ENCODE measurements at places on chromosomes 11 and 22. TPM values are rescaled to one million over a fixed set of nuclear protein-coding genes. Genes with fewer than 3 reads are reported as not detected.
A peak's percentile ranks its signal among the peaks of the same experiment; 100 is the strongest.

DNA sequence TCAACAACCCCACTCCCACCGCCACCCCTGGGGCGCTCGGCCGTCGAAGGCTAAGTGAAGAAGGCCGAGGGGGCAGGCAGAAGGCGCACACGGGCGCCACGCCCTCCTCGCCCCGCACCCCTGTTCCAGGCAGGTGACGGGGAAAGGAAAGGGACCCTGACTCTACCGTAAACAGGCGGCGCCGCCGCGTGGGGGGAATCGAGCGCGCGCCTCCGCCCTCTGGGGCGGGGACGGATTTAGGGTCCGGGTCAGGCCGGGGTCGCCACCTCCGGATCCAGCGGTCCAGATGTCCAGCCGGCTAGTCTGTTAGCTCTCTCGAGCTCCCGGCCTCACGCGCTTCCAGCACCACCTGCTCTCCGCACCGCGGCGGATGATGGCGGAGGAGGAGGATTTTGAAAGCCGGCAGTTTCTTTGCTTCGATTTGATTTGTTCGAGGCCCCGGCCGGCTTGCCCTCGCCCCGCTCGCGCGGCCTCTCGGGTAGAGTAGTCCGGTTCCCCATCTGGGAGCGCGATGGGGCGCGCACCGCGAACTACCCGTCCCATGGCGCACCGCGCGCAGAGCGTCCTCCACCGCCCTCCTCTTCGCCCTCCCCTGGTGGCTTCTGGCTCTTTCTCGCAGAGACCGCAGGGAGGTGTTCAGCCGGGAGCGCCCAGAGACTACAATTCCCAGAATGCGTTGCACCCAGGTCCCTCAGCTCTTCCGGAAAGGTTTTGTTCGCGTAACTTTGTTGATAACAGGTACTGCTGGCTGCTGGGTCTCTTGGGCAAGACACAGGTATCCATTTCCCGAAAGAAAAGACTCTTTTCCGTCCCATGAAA lies at the start of gene RANGAP1:
Gene RANGAP1, minus strand, starts transcription at position 368 of the 819 bp plus-strand sequence. CDS start 5,143 bp downstream, outside the sequence.
- peak; percentile 90 for DNase-seq

DNA sequence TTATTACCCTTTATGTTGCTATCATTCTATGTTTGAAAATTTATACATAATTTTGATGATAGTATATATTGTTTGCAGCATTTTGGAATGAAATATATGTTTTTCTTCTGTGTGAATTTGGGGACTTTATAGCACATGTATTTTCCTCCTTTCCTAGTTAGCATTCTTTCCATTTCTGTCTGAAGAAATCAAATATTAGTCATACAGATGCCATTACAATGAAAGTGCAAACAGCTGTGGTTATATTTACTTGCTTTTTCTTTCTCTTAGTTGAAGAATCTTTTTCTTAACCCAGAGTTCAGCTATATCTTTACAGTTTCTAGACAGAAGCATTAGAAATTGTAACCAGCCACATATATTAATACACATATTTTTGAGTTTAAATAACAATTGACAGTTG lies 753.1 kb upstream of the ARHGAP42 start:
- no peak for DNase-seq

GRCh38 chr11:120134106-120134930 lies 3.6 kb downstream of the TRIM29 start:
- no peak for DNase-seq

GRCh38 chr11:123561431-123561800 lies 93.0 kb downstream of the SCN3B start:
- DNase-seq = no peak

- DNase-seq = no peak
These were observed 55.3 kb upstream of the TEAD1 start for GRCh38 chr11:12618743-12619540.

DNA sequence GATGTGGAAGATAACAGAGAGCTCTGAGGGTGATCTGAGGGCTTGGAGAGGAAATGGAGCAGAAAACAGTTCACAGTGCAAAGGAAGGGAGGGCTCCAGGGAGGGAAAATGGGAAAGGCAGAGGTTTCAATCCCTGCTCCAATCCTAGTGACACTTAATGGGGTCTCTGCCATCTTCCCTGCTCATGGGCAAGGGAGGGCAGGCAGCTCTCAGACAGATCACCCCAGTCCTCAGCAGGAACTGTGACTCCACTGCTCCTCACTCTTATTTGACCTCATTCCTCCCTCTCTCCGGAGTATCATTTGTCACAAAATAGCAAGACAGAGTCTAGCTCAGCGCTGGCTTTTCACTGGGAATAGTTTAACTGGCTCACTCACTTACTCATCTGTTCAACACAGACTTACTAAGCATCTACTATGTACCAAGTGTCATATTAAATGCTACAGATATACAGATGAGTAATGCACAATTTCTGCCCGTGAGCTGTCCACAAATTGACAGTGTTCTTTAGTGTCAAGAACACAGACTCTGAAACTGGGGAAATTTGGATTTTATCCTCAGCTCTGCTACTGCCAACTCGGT lies 817.4 kb downstream of the OPCML start:
- no peak for DNase-seq

The CNIH2 gene
- total RNA-seq = not detected

The IL17REL gene
- total RNA-seq = not detected

DNA sequence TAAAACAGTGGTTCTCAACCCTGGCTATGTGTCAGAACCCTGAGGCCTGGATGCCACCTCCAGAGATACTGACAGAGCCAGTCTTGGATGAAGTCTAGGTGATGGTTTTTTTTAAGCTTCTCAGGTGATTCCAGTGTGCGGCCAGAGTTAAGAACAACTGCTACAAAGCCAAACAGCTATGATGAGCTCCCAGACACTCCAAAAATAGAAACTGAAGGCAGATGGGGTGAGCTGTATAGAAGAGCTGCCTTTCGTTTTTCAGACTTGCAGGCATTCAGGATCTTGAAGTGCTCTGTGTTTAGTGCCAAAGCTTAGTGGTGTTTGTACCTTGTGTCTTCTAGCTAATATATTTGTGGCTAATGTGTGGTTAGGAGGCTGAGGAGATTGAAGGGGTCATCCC lies 14.2 kb downstream of the SCUBE2 start:
- DNase-seq = no peak

The P4HA3 gene
- 20.2 TPM for total RNA-seq

The L3MBTL2 gene
- 23.2 TPM for total RNA-seq

DNA sequence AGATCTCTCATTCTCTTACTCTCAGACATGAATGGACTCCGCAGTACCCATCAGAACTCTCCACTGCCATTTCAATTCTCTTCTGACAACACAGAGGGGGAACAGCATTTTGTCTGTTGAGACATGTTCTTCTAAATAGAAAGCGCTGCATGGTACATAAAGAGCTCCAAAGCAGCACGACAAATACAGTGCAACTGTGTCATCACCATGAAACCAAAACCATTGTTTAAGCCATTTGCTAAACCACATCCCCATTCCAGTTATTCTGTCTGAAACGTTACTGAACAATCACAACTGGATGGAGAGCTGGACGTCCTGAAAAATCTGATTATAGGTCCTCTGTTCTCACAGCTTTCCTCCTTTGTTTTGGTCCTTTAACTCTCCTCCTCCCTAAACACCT lies 17.9 kb upstream of the TENM4 start:
- no peak for DNase-seq

- no peak for DNase-seq
These were observed 6.7 kb downstream of the CHRM1 start for GRCh38 chr11:62914416-62914815.

- no peak for DNase-seq
These were observed 85.8 kb downstream of the TRMU start for GRCh38 chr22:46421267-46421666.

The FGF19 gene
- total RNA-seq = not detected

The FXYD2 gene
- total RNA-seq = 89.7 TPM

The PTGDR2 gene
- not detected for total RNA-seq

- DNase-seq = no peak
These were observed 28.1 kb downstream of the ALKBH3 start for GRCh38 chr11:43908683-43909082.

- DNase-seq = no peak
These were observed 8.5 kb upstream of the DENND5A start for GRCh38 chr11:9273376-9274336.

The CCDC89 gene
- 0.63 TPM for total RNA-seq

- no peak for DNase-seq
These were observed 431.4 kb upstream of the CCDC90B start for GRCh38 chr11:83717537-83717936.

DNA sequence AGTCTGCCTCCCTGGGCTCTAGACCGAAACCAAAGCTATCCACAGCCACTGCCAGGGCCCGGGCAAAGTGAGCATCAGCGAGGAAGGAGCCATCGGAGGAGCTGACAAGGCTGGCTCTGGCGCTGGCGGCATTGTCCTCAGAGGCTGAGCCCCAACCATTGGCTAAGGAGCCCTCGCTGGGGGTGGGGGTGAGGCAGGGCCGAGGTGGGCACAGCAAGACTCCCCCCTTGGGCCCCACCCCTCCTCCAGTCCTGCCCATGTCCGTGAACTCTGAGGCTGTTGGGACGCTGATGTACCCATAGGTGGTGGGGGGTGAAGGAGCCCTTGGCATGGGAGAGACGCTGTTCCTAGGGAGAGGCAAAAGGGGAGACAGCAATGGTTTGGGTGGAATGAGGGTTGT lies 11.2 kb downstream of the ROBO4 start:
- DNase-seq = no peak

DNA sequence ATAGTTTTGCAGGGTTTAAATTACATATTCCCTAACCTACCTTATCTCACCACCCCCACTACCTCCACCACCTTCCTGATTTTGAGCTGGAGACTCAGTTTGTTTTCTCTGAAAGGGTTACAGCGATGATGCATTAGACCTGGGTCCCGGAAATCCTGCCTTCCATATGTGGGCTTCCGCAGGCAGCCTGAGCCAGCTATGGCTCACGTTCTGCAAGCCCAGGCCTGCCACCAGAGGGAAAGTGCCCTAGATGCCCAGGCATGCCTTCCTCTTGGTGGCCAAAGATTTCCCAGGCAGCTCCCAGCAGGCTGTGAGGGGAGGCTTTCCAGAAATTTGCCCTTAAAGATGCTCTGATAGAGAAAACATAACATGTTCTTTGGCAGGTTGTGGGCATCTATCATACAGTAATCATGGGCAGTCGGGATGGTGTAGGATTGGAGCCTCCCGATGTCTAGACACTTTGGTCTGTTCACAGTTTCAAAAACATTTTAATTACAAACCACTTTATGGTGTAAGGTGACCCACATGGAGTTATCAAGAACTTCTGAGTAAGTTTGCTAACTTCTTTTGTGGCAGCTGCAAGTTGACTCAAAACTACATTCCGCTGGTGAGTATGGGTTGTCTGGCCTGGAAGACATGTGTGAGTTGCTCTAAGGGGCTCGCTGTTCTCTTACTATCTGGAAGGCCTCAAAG lies 79.3 kb downstream of the MICAL2 start:
- no peak for DNase-seq

DNA sequence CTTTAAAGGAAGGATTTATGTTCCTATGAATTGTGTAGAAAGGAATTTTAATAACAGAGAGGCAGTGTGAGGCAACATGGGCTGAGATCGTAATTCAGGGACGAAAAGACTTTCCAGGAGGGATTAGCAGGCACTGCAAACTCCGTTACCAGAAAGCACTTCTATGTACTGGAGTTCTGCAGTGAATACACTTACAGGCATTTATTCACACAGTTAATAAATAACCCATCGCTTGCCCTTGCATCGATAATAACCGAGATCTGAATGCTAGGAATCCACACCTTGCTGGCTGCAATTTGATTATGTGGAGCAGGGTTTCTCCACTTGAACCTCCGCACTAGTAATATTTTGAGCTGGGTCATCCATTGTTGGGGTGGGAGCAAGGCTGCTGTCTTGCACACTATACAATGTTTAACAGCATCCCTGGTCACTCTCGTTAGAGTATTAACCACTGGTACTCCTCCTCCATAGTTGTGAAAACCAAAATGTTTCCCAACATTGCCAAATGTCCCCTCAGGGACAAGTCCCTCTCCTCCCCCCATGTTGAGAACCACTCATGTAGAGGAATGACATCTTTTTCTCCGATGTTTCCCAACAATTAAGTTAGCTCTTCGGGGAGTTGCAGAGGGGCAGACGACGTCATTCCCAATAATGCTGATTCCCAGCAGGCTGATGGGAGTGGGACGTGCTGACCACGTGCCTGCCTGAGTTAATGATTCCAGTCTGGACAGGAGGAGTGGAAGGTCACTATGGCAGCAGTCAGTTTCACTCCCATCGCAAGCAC lies 99.5 kb downstream of the SNX19 start:
- DNase-seq = no peak

- no peak for DNase-seq
These were observed 3.5 kb upstream of the FERMT3 start for GRCh38 chr11:64202992-64203391.

DNA sequence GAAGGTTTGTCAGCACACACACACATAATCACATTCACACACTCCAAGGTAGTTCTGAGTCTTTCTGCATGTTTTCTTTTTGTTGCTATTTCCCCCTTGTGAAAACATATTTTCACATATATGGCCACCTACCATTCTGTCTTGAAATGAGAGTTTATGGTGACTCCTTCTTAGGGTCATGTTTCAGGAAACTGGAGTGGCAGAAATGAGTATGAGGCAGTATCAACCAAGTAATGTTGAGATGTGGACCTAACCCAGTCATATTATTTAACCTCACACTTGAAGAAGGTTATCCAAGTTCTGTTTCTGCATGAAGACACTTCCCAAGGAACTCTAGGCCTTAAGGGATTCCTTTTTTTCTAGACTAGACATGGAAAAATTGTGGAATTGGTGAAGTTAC lies 481.4 kb downstream of the ETS1 start:
- DNase-seq = no peak

- DNase-seq = no peak
These were observed at the start of gene NRIP3 for GRCh38 chr11:9003573-9004182. Gene NRIP3, minus strand, starts transcription at chr11:9004001. Its CDS starts 66 bp downstream, at chr11:9003935.

The NCAPD3 gene
- total RNA-seq = 11.2 TPM

The ALDH3B1 gene
- 2.9 TPM for total RNA-seq

GRCh38 chr11:6228520-6228919 lies 5.9 kb downstream of the FHIP1B start:
- DNase-seq = no peak

DNA sequence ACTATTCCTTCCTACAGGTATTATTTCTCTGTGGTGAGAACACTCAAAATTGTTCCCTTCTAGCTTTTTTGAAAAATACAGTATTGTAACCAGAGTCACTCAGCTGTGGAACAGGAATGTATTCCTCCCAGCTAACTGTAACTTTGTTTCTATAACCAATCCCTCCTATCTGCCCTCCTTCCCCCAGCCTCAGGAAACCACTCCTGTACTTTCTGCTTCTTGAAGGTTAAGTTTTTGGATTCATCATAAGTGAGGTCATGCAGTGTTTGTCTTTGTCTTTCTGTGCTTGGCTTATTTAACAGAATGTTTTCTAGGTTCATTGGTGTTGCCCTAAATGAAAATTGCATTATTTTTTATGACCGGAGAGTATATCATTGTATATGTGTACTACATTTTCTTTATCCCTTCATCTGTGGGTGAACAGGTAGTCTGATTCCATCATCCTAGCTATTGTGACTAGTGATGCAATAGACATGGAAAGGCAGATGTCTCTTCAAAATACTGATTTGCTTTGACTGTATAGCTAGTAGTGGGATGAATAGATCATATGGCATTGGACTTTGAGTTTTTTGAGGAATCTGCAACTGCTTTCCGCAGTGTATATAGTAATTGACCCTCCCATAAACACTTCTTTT lies 112.9 kb upstream of the GRK3 start:
- DNase-seq = no peak

All from glomerular endothelial cell (primary cell).